ENCODE measurements at places on chromosomes 1 and 21. TPM values are rescaled to one million over a fixed set of nuclear protein-coding genes. Genes with fewer than 3 reads are reported as not detected.

Gene MEAF6
- 34.1 TPM for total RNA-seq

- DNase-seq, result no peak
These were observed 25.5 kb downstream of the SYT2 start for GRCh38 chr1:202684716-202685115.

DNA sequence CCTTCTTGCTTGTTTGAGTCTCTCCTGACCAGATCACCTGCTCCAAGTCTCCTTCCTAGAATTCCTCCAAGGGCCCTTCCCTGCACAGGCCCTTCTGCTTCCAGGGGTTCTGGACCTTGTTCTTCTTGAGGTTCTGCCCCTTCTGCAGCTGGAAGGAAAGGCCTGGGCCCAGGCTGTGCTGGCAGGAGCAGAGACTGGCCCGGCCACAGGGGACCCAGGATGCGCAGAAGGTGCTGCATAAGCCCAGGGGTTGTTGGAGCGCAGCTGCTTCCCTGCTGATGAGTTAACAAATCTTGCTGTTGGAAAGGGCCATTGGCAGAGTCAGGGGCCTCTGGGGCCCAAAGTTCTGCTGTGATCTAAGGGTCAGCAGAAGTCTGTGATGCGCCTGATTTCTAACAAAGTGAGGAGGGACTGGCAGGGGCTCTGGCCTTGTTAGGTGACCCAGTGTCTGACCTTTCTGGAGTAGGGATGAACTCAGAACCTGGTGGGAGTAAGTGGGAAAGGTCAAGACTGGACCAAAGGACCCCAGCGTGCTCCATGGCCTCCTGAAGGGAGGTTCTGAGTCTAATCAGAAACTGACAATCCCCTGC, 509.8 kb downstream of the PTPRU start:
- DNase-seq, result no peak

DNA sequence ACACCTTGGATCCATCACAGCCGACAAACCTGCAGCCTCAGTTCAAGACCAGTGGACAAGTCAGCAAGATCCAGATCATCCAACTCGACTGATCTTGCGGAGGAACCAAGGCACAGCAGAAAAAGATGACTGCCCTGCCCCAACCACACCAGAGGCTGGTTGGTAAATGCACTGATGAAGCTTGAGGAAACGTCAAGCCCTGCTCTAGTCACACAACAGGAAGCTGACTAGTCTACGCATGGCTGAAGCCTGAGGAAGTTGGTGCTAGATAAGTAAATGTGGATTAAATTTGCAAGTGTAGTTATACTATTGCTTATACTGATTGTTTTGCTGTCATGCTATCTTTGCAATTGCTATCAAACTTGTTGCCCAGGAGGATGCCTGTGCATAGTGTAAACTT, 89.0 kb downstream of the LIPI start:
- no peak for DNase-seq

DNA sequence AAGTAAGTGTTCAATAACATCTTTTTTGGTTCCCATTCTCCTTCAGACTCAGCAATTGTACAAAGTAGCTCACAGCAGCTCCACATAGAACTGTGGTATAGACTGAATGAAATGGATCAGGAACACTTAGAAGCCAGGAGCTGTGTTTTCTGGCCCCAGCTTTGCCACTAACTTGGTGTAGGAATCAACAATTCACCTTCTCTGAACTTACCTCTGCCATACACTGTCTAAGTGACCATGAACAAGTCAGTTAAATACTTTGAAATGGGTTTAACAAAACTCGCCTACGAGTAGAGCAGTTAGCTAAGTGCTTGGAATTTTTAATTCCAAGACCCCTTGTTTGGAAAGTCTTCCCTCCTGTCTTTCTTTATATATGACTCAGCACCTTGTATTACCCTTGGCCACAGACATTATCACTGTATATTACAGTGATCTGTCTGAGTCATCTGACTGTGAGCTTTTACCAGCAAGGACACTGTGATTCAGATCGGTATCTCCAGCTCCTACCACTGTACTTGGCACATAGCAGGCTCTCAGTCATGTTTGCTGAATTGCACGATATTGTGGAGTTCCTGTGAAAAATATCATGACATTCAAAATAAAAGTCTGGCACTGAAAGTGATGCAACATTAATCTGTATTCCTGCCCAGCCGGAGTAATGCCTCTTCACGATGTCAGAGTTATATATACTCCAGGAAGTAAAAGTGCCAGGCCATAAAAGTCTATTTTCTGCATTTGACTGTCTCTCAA, 101.7 kb upstream of the BEND5 start:
- DNase-seq, result no peak

GRCh38 chr1:226276987-226277386, 32.0 kb downstream of the LIN9 start:
- no peak for DNase-seq

Gene CLCNKA
- 0.16 TPM for total RNA-seq

Gene CIART
- total RNA-seq, result 8.7 TPM

DNA sequence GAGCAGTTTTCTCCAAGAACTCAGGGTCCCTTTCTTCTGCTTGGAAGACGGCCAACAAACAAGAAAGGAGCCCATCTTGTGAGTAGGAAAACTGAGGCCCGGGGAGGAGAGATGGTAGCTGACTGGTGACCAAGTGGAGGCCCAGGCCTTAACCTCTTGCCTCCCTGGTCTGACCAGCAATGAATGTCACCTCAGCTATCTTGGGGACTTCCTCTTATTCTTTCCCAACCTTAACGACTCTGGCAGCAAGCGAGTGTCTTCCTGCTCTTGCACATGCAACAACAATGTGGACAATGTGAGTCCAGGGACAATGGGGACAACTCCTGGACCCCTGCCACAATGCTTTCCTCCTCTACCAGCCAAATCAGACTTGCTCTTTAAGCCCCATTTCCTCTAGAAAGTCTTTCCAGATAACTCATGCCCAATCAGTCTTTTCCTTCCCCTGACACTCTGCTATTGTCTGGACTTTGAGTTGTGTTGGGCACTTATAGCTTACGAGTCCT, 12.6 kb downstream of the HSPG2 start:
- no peak for DNase-seq

Gene RPS6KA1
- 4.9 TPM for total RNA-seq
